Mammary epithelial cell (primary cell): ENCODE measurements at places on chromosomes 12 and 14.
A peak's percentile ranks its signal among the peaks of the same experiment; 100 is the strongest.

DNA sequence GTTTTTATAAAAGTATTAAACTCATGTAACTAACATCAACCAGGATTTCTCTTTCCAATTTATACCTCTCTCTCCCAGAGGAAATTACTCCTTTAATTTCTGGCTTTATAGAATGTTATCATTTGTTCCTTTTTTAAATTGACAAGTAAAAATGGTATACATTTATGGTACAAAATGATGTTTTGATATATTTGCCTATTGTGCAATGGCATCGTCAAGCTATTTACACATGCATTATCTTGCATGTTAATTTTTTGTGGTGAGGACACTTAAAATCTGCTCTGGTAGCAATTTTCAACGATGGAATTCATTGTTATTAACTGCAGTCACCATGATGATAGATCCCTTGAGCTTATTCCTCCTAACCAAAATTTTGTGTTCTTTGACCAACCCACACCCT is 149.0 kb upstream of the NAV3 start:
- DNase-seq: no peak

DNA sequence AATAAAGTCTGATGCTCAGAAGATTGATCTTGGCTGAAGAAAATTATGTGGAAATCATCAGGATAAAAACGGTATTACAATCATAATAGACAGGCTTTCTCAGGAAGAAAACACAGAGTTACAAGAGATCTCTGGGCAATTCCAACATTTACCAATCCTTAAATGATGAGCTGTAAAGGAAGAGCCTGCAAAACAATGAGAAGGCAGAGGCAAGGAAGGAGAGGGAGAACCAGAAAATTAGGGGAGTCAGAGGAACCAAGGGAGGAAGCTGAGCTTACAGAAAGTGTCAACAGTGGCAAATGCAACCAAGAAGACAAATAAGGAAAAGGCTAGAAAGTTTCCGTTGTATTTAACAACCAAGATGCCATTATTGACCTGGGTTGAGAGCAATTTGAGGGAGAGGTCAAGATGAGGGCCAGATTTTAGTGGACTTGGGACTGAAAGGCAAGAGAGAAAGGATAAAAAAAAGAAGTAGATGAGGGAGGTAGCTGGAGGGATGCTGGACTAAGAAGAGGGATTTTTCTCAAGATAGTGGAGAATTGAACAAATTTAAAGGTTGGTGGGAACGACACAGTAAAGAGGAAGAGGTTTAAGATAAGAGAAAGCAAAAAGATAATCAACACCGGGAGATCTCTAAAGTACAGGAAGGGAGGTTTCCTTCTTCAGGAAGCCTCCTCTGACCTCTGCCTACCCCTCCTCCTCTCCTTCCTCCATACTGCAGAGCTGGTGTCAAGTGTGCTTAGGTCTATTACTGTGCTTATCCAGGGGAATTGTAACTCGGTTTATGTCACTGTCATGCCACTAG is 116.9 kb downstream of the DUSP6 start:
- DNase-seq: peak; percentile 26

- DNase-seq: no peak
These were observed 78.3 kb upstream of the BDKRB2 start for GRCh38 chr14:96126339-96126782.

GRCh38 chr12:82090165-82090564 is 268.0 kb downstream of the CCDC59 start:
- DNase-seq: no peak

DNA sequence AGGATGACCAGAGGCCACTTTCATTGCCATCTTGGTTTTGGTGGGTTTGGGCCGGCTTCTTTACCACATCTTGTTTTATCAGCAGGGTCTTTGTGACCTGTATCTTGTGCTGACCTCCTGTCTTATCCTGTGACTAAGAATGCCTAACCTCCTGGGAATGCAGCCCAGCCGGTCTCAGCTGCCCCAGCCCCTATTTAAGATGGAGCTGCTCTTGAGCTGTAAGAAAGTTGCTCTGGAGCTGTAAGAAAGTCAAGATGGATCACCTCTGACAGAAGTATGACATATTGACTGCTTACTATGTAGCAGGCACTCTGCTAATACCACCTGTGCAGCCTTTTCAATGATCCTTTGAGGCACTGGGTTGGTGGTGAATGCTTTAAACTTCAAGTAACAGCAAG is 52.1 kb downstream of the RIN3 start:
- DNase-seq: no peak

- DNase-seq: no peak
These were observed 323.1 kb downstream of the PDZRN4 start for GRCh38 chr12:41511247-41511646.

DNA sequence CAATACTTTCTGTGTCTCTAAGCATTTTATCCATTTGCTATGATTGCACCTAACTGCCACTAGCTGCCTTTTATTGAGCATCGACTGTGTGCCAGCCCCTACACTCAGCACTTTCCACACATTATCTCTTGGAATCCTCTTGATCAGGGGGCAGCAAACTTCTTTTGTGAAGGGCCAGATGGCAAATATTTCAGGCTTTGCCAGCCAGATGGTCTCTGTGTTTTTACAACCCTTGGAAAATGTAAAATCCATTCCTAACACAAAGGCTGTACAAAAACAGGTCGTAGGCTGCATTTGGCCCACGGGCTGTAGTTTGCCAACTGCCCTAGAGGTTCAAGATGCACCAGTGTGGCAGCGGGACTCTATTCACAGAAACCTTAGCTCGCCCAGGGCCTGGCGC is 19.5 kb downstream of the FOXN4 start:
- DNase-seq: no peak

DNA sequence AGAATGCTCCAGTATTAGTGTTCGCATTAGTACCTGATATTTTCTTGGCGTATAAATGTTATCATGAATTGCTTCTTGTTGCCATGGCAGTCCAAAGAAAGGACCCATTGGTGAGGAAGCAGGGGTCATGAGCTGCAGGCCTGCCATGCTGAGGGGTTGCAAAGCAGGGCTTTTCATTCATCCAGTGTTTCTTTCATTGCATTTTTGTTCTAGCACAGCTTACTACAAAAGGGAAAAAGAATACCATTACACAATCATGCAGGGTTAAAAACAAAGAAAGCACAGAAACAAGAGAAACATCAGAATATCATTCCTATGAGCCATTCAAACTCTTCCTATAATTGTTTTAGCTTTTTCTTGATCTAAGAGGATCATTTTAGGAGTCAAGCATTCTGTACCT is 24.0 kb downstream of the DICER1 start:
- no peak for DNase-seq

DNA sequence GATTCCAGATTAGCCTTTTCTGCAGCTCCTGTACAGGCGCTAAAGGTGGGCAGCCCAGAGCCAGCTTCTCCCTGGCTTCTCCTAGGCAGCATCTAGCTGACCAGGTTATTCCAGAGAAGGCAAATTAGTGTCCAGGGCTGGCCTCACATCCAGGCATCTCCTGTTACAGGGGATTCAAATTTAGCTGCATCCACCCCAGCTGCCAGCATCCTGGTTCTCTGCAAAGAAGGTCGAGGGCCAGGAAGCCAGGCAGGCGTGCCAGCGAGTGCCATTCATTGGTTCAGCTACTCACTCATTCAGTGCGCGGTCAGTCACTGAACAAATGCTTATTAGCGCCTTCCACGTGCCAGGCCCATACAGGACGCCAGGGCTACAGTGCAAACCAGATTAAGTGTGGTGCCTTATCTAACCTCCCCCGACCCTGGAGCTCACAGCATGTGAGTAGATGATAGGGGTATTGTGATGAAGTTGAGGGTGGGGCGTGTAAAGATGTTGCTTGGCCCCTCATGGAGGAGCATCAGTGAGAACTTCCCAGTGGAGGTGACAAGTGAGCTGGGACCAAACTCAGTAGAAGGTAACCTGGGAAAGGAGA is 15.7 kb upstream of the FAM222A start:
- DNase-seq: no peak

DNA sequence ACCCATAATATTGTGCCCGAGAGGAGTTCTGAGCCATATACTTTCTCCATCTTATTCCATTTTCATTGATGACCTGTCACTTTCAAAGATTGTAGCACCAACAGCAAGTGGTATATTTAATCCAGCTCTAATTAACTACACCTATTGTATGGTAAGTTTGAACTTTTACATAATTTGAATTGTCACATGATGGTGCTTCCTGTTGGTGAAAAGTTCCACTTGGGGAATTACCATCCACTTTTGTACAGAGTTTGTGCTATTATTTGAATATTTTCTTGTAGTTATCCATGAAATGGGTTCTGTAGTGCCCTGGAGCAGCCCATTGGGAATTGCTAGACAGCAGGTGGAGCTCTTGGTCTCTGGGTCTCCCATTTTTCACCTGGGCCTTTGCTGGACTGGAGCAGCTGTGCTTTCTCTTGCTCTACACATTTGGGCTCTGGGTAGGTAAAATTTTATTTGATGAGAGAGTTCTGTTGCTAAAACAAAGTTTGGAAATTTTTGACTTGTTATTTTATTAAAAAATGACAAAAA is 3.0 kb downstream of the SMCO3 start:
- peak; percentile 19 for DNase-seq

GRCh38 chr14:79525416-79525815 is 685.9 kb downstream of the DIO2 start:
- no peak for DNase-seq

DNA sequence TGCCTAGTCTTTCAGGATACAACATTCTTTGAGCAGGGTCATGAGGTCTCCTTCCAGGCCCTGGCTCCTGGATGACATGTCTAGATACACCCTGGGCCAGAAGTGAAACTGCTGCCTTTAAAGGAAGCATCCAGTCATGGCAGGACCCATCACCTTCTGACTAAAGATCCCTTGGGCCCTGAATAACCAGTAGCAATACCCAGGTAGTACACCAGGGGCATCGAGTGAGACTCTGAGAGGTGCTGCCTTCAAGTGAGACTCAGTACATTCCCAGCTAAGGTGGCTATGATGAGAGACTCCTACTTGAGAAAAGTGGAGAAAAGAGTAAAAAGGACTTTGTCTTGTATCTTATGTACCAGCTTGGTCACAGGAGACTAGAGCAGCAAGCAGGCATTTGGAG is 23.5 kb downstream of the OR6C68 start:
- no peak for DNase-seq

DNA sequence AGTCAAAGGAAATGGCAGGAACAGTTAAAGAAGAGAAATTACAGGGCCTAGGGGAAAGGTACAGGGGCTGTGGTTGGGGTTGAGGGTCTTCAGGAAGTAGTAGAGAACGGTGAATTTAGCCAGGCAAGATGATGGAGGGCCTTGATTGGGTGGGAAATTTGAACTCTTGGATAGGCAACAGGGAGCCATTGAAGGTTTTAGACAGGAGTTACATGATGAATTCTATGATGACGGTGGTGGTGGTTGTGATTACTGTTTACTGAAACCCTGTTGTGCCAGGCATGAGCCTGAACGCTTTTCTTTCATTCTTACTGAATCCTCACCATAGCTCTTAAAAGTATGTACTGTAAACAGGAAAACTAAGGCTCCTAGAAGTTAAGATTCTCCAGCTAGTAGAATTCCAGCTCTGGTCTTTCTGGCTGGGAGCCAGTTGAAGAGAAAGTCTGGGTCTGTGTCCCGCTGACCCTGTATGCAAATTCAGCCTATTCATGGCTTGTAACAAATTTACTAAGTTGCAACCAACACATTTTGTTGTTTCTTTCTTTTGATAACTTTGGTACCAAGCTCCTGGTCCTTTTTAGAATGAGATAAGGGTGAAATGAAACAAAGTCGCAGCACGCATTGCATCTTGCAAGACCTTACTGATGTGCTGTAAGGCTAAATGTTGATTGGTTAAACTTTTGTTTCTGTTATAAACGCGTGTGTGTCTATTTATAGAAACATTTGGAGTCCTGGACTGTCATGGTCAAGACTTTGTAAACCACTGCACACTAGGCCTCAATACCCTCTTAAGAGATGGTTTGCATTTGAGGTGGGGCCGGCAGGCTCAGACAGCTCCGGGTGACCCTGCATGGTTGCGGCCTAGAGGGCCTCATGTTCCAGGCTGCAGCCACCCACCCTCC is 6.0 kb downstream of the ORAI1 start:
- DNase-seq: no peak

- no peak for DNase-seq
These were observed 22.4 kb downstream of the OR10G2 start for GRCh38 chr14:21612324-21612723.

DNA sequence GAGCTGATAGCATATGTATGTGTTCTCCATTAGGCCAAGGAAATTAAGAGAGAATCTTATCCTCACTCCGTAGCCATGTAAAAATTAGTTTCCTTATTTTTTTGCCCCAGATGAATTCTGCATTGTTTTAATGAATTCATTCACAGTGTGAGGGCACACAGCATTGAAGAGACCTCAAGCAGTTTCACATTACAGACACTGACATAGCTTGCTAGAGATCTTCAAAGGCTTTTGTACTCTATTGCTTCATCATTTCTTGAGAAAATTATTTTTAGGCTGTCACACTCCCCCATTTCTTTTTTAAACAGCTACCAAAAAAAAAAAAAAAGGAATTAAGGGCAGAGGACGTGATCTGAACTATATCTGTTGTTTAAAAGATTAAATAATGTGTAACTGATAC is 251.1 kb downstream of the BCAT1 start:
- no peak for DNase-seq
